Hematopoietic multipotent progenitor cell (in vitro differentiated cells): ENCODE measurements at places on chromosomes 1 and 21. TPM values are rescaled to one million over a fixed set of nuclear protein-coding genes. Genes with fewer than 3 reads are reported as not detected.

SPRR1B gene
- total RNA-seq, result not detected

LY9 gene
- 1.3 TPM for total RNA-seq

LRRN2 gene
- 1.3 TPM for total RNA-seq

USP25 gene
- 15.3 TPM for total RNA-seq

S100A14 gene
- not detected for total RNA-seq

C1QA gene
- 0.27 TPM for total RNA-seq

LINGO4 gene
- under 0.01 TPM for total RNA-seq

TCHH gene
- under 0.01 TPM for total RNA-seq

CD1B gene
- not detected for total RNA-seq

MTOR gene
- 40.7 TPM for total RNA-seq

TSPAN2 gene
- total RNA-seq, result 71.4 TPM

VAV3 gene
- total RNA-seq, result 30.7 TPM

RNF11 gene
- total RNA-seq, result 37.7 TPM

ATAD3C gene
- total RNA-seq, result 1.3 TPM

FAM163A gene
- total RNA-seq, result under 0.01 TPM

CD1D gene
- total RNA-seq, result 0.54 TPM

ABL2 gene
- 10.2 TPM for total RNA-seq

TRIM67 gene
- under 0.01 TPM for total RNA-seq

SH2D2A gene
- 4.3 TPM for total RNA-seq

PDC gene
- not detected for total RNA-seq

RHD gene
- under 0.01 TPM for total RNA-seq

ILDR2 gene
- 0.27 TPM for total RNA-seq
